ENCODE measurements at places on chromosomes 3 and 15.
A peak's percentile ranks its signal among the peaks of the same experiment; 100 is the strongest.

GRCh38 chr15:69880571-69881301 lies 217.0 kb downstream of the TLE3 start:
- no peak for DNase-seq

DNA sequence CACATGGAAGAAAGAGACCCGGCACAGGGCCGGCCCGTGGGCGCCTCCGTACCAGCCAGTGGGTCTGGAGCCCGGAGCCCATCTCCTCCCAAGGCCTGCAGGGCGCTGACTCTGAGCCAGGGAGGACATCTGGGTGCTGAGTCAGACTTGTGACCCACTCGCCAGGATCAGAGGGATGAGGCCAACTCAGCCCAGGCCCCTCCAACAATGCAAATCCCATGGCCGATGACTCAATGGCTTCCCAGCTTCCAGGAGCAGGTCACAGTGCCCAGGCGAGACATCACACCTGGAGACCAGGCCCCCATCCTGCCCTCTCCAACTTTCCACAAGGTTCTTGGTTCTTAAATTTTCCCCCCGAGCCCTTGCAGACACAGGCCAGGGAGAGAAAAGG lies 95.1 kb downstream of the LRIG1 start:
- no peak for DNase-seq

DNA sequence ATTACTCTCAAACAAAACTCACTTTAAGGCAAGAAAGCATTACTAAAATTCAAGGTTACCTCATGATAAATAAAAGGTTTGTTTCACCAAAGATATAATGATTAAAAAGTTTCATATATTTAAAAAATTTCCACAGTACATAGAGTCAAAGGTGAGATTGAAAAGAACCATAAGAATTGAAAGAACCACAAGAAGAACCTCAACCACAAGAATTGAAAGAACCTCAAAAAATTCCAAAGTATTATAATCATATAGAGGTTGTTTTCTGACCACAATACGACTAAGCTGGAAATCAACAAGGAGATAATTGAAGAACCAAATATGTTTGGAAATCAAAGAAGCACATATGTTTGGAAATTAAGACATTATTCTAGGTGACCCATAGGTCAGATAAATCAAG lies 52.7 kb downstream of the SLC25A36 start:
- no peak for DNase-seq

DNA sequence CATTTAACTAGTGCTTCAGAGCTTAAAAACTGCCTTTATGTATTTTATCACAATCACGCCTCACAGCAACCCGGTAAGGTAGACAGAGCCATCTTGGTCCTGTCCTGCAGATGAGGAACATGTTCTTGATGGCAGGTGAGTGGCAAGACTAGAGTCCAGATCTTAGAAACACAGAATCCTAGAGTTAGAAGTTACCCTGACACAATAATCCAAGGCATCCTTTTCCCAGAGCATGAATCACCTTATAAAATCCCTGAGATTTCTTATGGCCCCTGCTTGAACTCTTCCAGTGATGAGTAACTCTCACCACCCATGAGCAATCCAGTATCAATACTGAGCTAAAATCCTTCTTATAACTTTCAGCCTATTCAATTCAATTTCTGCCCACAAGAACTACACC lies 16.9 kb downstream of the POPDC2 start:
- peak; percentile 85 for DNase-seq

DNA sequence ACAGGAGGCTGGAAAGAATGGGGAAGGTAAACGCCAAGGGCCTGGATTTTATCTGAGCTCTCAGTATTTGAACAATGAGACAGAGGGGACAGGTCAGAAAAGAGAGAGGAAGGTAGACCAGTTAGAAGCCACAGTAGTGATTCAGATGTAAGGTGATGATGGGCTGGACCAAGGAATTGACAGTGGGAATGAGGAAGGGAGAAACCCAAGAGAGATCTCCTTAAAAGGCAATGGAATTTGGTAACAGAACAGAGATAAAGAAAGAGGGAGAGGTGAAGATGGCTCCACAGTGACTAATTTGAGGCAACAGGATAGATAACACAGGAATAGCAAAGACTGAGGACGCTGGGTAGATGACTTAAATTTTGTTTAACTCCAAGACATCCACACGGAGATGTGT lies 11.4 kb upstream of the HEG1 start:
- DNase-seq: no peak

DNA sequence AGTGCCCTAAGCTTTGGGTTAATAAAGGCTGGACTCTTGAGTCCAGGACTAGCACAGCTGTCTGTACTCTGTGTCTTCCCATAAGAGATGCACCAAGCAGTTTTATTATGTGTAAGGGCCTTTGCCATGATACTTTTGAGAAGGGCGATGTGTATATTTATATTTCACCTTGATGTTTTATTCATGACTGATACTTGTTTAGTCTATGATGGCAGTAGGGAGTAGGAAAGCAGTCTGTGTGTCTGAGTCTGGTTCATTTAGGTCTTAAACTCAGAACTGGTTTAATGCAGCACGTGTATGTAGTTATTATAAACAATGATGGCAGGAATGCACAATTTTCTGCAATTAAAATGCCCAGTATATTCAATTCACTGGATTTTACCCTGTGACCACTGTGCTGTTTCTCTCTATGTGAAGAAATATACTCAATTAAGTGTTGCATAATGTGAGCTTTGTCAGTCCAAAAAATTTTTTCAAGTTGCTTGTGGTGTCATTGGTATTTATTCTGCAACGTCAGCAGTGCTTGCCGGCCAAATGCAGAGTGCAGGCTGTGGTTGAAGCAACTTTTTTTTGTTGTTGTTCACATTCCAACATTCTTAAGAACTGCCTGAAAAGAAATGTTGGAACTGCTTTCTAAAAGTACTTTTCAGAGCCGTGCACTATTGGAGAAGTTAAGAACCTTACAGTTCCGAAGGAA lies 423.7 kb upstream of the SEMA6D start:
- DNase-seq: no peak

DNA sequence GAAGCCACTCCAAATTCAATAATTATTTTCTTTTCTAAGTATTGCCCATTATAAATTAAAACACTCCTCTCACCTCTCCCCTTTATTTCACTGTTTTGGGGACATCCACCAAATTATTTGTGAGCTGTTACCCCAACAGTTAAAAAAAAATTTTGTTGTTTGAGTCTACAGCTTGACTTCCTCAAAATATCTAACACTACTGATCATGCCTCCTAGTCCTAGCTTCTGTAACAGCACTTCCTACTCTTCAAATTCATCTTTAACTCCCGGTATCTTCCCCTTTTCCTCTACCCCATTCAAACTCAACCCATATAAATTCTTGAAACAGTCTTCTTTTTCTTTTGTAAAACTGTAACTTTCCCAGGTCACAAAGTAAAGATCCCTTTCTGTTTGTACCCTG lies 15.9 kb downstream of the PARL start:
- DNase-seq: no peak

DNA sequence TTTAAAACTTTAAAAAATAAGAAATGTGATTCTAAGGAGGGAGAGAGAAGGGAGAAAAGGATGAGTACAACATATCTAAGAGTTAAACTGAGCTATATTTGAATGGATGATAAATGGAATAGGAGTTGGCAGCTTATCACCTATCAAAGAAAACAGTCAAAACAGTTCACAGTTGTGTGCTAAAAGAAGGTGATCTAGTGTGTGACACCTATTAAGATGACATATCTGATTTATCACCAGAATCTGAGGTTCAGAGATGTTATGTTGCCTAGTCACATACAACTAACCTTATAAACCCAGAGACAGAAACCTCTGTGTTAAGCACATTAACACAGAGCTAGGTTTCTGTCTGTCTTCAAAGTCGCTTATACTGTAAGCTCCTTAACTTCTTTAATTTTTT lies 3.0 kb downstream of the ATP13A3 start:
- DNase-seq: no peak

DNA sequence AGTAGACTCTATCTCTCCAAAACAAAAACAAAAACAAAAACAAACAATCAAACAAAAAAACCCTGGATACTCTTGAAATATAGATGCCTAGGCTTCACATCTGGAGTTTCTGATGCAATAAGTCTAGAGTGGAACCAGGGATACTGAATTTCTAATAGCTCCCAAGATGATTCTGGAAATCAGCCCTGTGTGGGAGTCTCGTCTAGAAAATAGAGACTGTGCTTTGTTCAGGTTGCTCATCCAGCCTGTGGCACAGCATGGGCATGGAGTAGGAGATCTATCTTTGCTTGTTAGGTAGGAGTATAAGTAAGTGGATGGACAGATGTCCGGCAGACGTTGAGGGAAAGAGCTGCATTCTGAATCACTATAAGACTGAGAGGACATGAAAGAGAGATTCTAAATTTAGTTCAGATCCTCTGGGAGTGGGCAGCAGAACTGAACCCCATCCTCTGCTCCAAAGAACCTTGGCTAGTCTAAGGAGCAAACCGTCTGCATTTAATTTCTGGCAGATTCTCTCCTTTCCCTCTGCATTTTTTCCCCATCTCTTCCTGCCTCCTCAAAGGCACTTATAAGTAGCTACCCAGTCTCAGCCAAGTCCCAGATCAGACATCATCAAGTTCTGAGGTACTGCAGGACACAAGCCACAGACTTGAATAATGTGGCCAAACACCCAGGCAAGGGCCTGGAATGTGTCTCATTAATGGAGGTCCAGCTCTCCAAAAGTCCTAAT lies 92.6 kb upstream of the STRIT1 start:
- DNase-seq: no peak

GRCh38 chr3:158663246-158663645 lies 9.2 kb downstream of the LXN start:
- no peak for DNase-seq

DNA sequence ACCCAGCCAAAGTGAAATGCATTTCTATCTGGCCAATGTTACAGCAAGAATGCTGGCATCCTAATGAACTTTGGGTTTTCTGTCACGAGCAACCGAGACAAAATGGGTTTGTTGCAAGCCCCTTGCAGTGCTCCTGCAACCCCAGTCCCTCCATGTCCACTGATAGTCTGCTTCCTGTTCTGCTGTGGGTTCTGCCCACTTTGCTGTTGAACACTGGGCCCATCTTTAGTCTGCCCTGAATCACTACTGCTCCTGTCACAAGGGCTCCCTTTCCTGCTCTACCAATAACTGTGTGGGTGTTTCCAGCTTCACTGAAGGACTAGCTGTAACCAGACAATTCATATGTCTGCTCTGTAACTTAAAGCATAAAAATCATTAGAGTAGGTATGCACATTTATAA lies 12.7 kb upstream of the OXSR1 start:
- no peak for DNase-seq

DNA sequence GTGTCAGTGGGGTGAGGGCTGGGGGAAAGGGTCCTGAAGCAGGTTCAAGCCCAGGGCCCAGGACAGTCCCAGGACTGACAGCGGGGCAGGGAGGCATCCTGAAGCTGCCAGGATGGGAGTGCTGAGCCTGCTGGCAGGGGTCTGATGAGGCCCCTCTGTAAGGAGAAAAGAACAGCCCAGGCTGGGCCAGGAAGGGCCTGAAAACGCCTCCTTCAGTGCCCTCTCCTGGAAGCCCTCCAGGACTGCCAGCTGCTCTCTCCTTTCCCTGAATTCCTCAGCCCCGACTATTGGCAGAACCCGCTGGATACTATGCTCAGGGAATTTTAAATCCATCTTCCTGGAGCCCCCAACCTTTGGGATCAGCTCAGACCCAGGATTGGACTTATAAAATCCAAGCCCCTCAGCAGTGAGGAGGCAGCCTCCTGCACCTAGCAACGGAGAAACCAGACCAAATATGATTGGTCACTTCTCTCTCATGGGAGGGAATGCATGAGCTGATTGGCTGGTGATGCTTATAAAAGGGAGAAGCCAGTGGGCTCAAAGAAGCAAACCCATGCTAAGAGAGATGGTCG lies 203.5 kb upstream of the LINGO1 start:
- peak; percentile 73 for DNase-seq

- no peak for DNase-seq
These were observed 6.2 kb downstream of the ALPK3 start for GRCh38 chr15:84823282-84823878.

DNA sequence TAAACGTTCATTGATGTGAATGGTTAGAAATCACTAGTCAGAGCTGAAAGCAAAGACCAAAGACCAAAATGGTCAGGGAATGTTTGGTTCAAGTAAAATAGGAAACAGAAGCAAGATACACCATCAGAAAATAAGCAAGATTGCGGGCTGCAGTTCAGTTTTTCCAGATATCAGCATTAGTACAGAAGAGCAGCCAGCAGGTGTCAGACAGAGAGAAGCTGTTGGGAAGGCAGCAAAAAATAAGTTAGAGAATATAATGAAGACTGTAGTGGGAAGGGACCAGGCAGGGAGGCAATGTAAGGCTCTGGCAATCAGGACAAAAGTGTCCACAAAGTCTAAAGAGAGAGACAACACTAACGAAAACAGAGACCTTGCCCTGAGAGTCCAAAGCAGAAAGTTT lies 639.4 kb upstream of the NAALADL2 start:
- no peak for DNase-seq

DNA sequence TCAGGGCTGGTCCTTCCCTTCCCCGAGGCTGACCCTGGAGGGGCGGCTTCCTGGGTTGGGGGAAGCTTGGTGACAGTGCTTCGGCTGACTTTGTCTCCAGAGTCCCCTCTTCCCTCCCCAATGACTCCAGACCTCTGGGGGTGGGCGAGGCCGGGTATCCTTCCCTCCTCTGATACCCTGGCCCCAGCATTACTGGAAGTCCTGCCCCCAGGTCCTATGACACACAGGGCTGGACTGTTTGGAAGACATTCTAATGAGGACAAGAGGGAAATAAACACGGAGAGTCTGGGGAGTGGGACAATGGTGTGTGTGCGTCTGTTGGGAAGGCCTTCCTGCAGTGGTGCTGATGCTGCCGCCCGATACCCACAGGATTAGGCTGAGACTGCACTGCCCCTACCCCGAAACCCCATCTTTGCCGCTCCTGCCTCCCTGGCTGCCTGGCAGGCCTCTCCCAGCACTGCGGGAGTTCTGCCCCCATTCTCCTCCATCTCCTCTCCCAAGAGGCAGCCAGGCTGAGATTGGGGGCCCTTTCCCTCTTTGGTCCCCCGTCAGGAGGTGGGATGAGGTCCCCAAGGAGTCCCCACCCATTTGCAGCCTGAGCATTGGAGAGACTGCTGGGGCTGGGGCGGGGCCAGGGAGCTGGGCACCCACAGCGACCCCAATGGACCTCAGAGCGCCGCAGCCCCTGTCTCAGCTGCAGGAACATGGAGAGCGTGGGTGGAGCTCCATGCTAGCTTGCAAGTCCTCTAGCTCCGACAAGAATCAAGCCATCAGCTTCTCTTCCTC lies 29.7 kb upstream of the FBLN2 start:
- DNase-seq: no peak

- no peak for DNase-seq
These were observed 239.3 kb downstream of the CPNE4 start for GRCh38 chr3:131795390-131796090.

DNA sequence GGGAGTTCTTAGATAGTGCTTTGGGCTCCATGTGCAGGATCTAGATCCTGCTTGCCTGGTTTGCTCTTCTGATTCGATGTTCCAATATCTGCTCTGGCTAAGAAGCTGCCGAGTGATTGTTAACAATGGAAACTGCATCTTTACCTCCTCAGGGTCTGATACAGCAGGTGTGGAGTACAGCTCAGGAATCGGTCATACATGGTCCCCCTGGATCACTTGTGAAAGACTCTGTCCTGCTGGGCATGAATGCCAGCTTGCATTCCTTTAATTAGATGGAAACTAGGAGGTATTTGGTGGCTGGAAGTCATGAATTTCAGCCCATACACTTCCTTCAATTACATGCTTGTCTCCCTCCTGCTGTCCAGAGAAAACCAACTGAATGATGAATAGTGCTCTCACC lies 95.3 kb downstream of the CHRNA7 start:
- DNase-seq: no peak

Data from RWPE1 (cell line).